ENCODE measurements at places on chromosomes 2 and 18.

GRCh38 chr2:123035541-123035940, 989.5 kb upstream of the CNTNAP5 start:
- DNase-seq, result no peak

GRCh38 chr2:150472511-150472899, 15.0 kb downstream of the RND3 start:
- peak; percentile 79 for DNase-seq

- DNase-seq, result peak; percentile 86
Measured at GRCh38 chr2:46179037-46179621, 118.1 kb upstream of the EPAS1 start.

- DNase-seq, result no peak
Measured at GRCh38 chr2:124915567-124915966, 890.5 kb downstream of the CNTNAP5 start.

GRCh38 chr2:240523451-240524281, 34.1 kb downstream of the ANKMY1 start:
- no peak for DNase-seq

GRCh38 chr18:37661478-37661877, 95.9 kb upstream of the CELF4 start:
- DNase-seq, result no peak

DNA sequence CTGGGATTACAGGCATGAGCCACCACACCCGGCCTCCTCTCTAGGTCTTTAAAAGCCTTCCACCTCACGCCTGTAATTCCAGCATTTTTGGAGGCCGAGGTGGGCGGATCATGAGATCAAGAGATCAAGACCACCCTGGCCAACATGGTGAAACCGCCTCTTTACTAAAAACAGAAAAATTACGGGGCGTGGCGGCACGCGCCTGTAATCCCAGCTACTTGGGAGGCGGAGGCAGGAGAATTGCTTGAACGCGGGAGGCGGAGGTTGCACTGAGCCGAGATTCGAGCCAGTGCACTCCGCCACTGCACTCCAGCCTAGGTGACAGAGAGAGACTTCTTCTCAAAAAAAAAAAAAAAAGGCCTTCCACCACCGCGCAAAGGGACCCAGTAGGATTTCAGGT, 1.3 kb upstream of the FAM117B start:
- DNase-seq, result no peak

GRCh38 chr2:173493874-173494273, 139.2 kb downstream of the CDCA7 start:
- DNase-seq, result no peak

- DNase-seq, result no peak
Measured at GRCh38 chr2:7292154-7292691, 375.0 kb downstream of the RNF144A start.

DNA sequence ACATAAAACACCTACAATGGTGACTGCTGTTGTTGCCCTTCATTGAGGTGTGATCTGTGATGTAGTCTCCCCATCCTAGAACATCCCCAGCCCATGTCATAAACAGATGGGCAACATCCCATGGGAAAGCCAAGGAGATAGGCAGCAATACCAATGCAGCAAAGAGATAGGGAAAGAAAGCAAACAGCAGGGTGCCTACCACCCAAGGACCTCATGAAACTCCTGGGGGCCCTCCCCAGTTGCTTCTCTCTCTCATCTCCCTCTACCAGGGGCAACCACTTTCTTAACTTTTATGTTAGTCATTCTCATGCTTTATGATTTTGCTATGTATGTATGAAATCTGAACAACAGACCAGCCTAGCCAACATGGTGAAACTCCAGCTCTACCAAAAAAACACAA, 8.1 kb upstream of the ITPRIPL1 start:
- no peak for DNase-seq

GRCh38 chr2:216394881-216395280, 17.4 kb upstream of the SMARCAL1 start:
- DNase-seq, result no peak

GRCh38 chr18:67924656-67925055, 408.1 kb upstream of the DSEL start:
- no peak for DNase-seq

DNA sequence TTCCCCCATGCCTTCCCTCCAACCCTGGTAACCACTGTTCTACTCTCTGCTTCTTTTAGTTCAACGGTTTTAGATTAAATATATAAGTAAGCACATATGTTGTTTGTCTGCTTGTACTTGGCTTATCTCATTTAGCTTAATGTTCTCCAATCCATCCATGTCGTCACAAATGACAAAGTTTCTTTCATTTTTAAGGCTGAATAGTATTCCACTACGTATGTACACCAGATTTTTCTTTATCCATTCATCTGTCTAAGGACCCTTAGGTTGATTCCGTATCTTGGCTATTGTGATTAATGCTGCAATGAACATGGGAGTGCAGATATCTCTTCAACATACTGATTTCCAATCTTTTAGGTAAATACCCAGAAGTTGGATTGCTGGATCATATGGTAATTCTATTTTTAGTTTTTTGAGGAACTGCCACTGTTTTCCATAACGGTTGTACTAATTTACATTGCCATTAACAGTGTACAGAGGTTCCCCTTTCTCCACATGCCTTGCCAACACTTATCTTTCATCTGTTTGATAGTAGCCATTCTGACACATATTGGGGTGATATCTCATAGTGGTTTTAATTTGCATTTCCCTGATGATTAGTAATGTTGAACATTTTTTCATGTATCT, 8.1 kb downstream of the ASB3 start:
- DNase-seq, result no peak

- peak; percentile 43 for DNase-seq
Measured at GRCh38 chr2:61135510-61135909, 26.5 kb upstream of the C2orf74 start.

GRCh38 chr2:61044636-61045035, 21.0 kb upstream of the SANBR start:
- DNase-seq, result no peak

DNA sequence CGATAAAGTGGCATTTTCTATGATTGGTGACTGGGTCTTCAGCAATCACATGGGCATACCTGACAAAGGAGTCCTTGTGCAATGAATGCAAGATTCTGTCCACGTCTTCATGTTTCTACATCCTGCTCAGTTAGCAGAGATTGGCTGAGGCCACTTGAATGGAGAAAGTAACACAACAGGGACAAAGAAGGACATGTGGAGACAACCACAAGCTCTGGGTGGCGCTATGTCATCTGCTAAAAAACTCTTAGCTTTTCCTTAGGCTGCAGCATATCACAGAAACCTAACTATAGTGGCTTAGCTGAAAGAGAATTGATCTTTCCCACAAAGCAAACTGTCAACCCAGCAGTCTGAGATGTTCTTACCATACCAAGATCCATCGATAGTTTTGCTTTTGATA, 1109.7 kb downstream of the SOCS6 start:
- no peak for DNase-seq

GRCh38 chr18:79786304-79786703, 11.4 kb upstream of the KCNG2 start:
- no peak for DNase-seq

- DNase-seq, result peak; percentile 79
Measured at GRCh38 chr2:239267288-239267951, 133.4 kb downstream of the HDAC4 start.

GRCh38 chr18:4203568-4204437, 251.3 kb downstream of the DLGAP1 start:
- DNase-seq, result no peak

- DNase-seq, result no peak
Measured at GRCh38 chr2:6627316-6627715, 238.4 kb downstream of the CMPK2 start.

GRCh38 chr2:161141033-161141432, 19.2 kb upstream of the TANK start:
- DNase-seq, result no peak

DNA sequence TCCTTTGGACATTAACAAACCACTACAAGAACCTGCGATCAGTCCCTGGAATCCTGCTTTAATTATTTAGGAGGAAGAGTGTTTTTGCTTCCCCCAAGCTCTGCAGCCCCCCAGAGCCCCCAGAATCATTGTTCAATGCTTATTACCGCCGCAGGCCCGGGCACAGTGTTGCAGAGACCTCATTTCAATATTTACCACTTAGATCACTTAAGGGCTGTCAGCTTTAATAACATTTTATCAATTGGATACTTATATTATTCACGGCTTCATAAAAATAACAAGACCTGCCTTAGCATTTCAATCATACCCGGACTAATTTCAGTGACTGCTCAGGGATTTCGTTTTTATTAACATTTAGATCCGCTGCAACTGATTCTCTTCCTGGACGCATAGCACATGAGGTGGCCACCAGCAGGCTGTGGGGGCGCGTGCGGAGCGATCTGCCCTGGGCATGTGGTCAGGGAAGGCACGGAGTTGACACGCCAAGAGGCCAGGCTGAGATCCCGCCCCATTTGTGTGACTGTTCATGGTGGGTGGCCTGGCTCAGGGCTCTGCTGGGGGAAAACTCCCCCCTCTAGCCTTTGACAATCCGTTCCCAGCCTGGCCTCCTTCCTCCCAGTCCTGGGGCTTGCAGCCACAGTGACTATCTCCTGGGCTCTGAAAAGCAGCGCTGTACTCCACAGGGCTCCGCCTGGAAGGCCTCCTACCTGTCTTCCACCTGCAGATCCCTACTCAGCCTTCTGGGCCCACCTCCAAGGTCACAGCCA, 267.6 kb downstream of the SRBD1 start:
- DNase-seq, result peak; percentile 44

DNA sequence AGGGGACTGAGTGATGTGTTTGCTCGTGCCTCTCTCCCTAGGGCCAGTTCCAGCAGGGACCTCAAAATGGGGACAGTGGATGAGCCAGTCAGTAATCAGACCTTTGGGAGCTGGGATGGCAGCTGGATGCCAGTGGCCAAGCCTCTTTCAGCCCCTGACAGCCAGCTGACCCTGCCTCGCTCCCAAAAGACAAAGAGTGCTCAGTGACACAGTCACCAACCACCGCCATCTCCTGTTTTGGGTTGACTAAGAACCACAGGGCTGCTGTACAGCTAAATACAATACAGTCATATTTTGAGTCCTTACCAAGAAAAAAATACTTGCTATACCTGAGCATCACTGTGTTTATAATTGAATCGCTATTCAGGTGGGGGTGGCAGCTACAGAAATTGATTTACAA, 75.7 kb downstream of the POU3F3 start:
- no peak for DNase-seq

DNA sequence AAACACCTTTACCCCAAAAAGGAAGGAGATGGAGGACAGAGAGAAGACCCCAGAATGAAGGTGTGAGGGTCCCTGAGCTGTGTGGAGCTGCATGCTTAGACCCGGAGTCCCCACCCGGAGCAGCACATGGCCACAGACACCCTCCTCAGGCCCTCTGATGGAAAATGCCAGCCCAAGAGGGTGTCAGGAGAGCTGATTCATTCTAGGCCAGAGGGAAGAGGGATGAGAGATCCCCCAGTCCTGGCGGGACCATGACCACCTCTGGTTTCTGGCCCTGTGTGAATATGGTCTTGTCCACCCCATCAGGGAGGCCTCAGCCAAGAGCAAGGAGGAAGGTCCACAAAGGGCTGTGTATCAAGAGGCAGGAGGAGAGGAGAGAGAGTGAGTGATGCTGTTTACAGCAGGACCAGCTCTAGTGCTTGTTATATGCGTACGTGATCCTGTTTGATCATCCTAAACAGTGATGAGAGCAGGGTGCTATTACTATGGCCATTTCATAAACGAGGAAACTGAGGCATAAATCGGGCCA, 186.6 kb upstream of the HAAO start:
- DNase-seq, result no peak

DNA sequence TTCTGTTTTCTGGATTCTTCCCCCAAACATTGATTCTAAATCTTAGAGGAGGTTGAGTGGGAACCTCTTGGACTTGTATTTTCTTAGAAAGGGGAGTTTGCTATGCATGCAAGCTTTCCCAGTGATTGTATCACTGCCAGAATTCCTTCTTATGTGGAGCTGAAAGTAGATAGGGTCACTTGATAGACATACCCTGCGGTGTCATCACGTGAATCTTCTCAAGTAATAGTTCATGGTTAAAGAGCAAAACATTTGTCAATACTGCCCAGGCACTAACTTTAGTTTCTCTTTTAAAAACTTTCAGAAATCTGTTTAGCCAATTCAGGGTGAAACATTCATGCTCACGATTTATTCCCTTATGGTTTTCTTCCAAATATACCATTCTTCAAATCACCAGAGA, 6.4 kb downstream of the PMAIP1 start:
- DNase-seq, result no peak

DNA sequence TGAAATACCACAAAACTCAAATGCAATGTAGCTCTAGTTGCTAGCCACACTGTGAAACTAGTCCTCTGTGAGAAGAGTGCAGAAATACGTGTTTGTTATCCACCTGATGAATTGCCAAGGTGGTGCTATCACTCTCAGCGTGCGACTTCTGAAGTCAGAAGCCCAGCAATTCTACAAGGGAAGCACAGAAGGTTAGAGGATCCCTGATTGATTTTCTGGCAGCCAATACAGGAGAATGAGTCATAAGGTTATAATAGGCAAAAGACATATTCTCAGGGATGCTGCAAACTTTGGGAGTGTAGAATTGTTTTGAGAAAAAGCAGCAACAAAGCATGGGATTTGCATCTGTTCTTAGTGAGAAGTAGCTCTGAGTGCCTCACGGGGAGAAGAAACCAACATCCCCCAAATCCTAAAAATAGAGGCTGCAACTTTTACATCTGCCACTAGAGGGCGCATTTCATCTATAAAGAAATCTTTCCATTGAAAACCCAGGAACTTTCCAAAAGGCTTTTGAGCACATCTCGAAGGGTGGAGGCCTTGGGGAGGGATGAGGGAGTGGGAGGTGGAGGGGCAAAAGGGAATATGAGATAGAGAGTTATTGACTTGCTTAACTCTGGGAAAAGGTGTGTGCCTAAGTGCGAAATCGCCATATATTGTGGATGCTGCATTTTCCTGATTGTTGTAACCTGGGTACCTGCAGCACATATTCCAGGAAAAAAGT, 78.0 kb downstream of the TMEM182 start:
- peak; percentile 49 for DNase-seq

DNA sequence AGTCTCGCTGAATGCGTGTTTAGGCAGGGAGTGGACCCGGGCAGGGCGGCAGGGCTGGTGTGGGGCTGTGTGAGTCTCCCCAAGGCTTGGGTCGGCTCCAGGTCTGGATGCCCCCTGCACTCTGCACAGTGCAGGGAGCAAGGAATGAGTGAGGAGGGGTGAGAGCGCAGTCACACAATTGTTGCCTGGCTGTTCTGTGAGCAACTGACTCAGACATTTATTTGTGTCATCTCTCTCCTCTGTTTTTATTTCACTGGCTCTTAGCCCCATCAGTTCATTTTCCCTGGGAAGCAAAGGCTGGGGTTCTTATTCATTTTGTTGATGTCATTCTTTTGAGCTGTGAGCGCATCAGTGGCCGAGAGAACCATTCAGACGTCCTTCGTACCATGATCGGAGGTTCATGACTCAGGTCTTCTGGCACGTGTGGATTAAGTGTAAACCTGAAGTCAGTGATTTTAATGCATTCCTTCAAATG, 61.1 kb downstream of the GATA6 start:
- no peak for DNase-seq

DNA sequence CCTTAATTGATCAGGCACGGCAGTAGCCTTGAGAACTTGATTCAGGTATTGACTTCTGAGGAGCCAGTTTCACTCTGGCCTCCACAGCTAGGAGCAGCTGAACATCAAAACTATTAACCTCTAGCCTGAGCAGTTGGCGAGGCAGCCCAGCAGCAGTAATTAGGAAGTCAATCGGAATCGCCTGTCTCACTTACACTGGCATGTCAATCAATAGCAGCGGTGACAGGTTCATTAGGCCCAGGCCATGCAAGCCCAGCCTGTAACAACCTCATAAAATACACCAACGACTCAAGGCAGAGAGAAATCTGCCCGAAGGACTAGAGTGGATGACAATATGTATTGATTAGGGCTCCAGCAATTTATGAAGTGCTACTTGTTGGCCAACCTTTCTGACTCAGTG, 255.4 kb upstream of the SKOR2 start:
- no peak for DNase-seq
